ENCODE measurements at places on chromosomes 1 and 21. TPM values are rescaled to one million over a fixed set of nuclear protein-coding genes. Genes with fewer than 3 reads are reported as not detected.

Gene SPOCD1
- 0.45 TPM for total RNA-seq

Gene ATP6V1G3
- not detected for total RNA-seq

Gene KIAA1614
- total RNA-seq: 2.1 TPM

Gene SLC5A9
- 3.2 TPM for total RNA-seq

Gene CEP104
- total RNA-seq: 52.7 TPM

Gene CTSS
- total RNA-seq: 554 TPM

Gene DAB1
- total RNA-seq: not detected

Gene PTGER3
- 3.7 TPM for total RNA-seq

Measured in colonic mucosa (tissue), 4 donors.